ENCODE measurements at places on chromosomes 2 and 18.

DNA sequence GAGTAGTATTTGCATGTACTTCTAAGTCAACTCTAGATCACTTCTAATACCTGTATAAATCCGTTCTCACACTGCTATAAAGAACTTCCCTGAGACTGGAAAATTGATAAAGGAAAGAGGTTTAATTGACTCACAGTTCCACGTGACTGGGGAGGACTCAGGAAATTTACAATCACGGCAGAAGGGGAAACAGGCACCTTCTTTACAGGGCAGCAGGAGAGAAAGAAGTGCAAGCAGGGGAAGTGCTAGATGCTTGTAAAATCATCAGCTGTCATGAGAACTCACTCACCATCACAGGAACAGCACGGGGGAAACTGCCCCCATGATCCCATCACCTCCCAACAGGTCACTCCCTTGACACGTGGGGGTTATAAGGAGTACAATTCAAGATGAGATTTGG lies 24.0 kb upstream of the SLC35F5 start:
- no peak for DNase-seq

GRCh38 chr2:128499367-128500137 lies 180.9 kb upstream of the HS6ST1 start:
- no peak for DNase-seq

GRCh38 chr2:151638191-151638933 lies 95.9 kb downstream of the NEB start:
- peak; percentile 3 for DNase-seq

GRCh38 chr2:14608245-14608644 lies 24.3 kb upstream of the LRATD1 start:
- no peak for DNase-seq

- no peak for DNase-seq
These were observed 7.8 kb upstream of the CCDC141 start for GRCh38 chr2:179057737-179058136.

DNA sequence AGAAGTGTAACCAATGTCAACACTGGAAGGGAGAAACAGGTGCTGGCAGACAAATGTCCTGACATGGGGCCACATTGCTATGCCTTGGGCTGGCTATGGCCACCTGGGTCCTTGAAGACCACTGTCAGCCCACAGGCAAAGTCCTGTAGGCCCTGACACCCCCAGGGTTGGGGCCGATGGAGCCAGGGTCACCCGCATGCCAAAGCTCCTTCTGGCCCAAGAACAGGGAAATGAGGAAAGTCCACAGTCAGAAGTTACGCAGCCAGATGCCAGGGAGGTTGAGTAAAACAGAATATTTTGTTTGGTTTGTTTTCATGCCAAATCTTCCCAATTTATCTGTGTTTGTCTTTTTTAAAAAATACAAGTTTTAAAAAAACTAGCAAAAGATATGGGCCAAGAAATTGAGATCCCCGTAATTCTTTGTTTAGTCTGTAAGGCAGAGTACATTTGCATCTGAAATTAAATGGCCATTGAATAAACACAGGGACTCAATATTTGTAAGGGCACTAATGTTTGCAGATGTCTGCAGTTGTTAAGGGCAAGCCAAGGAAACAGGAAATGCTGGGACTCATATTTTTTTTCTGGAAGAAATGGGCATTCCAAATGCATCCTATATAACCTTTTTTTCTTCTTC lies 186.4 kb downstream of the FAM210A start:
- DNase-seq: no peak

DNA sequence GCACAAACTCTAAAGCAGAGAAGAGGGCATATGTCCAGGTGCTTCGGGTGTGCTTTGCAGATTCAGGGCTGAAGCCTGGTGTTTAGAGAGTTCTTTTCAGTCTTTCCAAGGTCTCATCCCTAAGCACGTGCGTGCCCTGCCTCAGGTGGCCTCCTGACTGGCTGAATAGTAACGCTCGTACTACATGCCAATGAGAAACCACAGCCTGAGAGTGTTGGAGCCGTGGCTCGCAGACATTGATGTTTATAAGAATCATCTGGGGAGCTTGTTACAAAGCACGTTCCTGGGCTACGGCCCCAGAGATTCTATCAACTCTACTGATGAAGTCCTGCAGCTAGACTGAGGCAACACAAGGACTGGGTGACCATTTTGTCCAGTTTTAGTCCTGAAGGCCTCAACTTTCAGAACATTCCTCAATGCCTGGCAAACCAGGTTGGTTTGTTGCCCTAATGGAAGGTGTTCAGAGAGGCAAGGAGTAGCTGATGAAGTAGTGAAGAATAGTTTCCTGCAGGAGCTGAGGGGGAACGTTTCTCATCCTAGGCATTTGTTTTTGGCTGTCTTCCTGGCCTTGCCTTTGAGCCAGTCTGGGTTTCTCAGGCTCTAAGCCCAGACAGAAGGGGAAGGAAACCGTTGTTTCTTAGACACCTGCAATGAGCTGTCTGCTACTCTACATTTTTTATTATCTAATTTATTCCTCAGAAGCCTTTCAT lies 31.5 kb upstream of the HAAO start:
- no peak for DNase-seq

DNA sequence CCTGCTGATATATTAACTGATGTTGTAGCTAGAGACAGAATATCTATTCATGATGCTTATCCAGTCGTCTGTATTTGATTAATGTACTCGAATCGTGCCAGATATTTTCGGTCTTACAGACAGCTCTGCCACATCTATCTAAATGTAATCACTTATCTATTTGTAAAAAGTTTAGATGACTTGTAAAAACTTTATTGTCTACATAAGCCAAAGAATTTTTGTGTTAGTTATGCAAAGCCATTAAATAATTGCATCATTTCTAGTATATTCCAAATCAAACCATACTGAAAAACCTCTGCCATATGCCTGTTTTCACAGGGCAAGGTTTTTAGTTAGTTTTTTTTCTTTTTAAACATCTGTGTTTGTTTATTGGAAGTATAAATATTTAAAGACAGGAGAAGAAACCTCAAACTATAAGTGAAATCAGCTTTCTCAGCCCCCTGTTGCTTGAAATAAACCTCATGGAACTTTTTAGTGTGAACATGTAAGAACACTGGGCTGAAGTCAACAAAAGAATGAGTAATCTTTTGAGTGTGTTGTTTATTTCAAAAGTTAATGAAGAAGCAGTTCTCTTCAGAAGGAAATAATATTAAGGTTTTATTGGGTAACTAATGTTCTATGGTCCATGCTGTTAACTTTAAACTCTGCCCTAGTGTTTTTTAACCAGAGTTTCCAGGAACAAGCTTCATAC lies 657.6 kb upstream of the SYT4 start:
- DNase-seq: no peak

GRCh38 chr2:207184348-207184747 lies 18.6 kb upstream of the KLF7 start:
- DNase-seq: no peak

DNA sequence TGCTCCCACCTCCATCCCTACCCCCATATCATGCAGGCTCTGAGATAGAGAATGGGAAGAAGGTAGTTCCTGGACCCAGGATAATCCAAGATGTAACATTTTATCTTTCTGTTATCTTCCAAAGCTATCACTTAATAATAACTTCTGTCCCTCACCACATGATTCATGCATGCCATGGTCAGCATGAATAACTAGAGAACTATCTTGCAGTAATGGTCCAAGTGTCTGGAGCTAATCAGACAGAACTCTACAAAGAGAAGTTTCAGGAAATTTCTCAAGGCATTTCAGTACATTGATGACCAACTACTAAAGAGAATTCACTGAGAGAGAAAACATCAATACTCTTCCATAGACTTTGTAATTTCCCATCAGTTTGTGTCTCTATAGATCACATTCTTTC lies 1469.7 kb upstream of the PIK3C3 start:
- no peak for DNase-seq

DNA sequence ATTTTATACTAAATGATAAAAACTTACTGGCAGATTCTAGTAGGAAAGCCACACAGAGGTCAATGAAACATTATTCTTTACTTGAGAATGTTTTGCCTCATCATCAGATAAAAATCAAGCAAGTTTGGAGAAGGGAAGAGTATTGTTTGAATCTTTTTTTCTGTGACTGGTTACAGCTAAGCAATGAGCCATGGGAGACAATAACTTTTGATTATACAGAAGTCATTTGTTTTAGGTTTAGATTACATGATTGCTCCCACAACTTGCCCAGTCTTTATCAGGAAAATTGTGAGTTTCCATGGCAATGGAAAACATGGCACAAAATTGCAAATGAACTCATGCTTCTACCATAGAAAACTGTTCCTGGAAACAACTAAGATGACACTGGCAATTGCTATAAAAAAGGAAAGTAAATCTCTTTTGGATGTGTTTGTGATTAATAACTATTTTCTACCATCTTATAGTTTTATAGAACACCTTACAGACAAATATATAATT lies 476.8 kb downstream of the MBD2 start:
- DNase-seq: no peak

DNA sequence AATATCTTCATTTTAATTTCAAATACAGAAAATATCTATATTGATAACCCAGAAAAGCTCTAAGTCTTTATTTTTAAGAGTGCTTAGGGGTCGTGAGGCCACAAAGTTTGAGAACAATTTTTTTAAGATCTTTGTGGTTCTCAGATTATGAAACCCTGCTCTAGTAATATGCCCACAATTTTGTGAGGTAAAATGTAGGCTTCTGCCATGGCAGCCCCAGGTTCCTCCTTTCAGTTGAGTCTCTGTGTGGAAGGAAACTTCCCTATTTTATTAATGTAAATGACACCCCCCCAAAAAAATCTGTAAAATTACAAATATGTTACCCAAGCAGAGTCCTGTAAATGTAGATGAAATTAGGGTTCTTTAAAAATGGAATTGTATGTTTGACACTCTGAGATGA lies 600.5 kb downstream of the SATB2 start:
- no peak for DNase-seq

DNA sequence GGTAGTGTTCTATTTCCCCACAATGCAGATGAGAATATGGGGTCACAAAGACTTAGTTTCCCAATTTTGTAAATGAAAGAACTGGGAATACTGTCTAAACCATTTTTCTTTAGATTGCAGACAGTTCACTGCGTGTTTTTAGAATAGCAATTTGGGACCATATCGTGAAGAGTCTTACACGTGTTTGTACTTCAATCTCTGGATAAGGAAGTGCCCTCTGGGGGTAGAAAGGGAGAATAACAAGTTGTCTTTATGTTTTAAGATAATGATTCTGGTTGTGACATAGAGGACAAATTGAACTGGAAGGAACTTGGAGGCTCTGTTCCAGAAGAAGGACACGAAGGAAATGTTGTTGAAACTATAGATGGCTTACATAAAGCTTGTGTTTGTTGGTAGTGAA lies 457.7 kb downstream of the CBLN2 start:
- peak; percentile 44 for DNase-seq

DNA sequence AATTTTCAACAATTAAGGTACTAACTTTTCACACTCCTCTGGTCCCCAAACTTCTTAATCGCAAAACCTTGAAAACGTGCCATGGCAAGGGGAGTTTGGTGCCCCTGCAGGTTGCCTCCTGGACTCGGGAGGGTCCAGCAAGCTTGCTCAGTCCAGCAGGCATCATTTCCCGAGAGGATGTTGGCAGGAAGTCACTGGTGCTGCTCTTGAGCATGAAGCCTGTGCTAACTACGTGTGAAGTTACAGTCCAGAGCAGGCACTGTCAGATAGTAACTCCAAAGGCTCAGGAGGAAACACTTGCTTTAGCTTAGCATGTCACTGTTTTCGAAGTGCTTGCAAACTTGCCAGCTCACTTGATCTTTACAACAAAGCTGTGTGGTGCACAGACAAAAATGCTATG lies 215.4 kb downstream of the MYCN start:
- DNase-seq: no peak

DNA sequence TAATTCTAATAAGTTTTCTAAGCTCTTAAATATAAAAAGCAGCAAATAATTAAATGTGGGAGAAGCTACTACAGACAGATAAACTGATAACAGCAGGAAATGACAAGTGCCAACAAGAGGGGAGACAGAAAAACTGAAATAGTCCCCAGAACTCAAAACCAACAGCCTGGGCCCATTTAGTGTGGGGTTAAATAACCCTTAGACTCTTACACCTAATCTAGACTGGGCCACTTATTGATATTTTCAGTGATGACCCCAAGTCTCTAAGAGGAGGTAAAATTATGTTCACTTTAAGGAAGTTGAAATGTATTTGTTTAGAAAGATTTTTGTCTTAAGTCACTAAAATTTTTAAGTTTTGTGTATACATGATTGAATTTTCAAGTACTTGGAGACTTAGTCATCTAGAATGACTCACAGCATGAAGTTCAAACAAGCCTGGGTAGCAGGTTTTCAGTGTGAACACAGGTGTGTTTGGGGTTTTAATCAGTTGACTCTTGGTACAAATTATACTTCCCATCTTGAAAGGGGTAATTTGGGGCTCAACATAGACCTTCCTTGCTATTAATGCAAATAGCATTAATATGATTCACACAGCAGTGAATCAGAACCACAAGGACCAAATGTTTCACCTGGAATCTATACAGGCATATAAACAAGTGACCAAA lies 54.9 kb upstream of the MYO3B start:
- DNase-seq: no peak

DNA sequence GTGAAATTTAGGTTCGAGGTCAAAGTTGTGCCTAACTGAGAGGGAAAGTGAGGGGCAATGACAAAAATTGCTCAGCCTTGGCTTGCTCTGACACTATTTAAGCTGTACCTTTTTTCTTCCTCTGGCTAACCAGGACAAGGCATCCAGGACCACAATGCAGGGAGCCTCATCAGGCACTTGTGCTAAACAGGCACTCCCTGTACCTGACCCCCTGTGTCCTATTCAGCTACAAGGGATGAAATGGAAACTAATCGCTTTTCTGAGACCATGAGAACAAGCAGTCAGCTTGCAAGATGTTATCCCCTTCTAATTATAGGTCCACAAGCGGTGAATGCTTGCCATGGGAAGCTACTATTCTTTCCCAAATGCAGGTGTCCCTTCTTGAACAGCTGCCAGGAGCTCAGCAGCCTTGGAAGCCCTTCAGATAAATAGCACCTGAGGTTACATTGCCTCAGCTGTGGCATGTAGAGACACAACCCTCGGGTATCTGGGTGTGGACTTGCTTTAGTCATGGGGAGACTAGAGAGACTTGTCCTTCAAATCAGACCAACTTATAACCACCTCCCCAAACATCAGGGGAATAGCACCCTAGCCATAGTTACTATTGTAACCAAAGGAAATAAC lies 19.1 kb upstream of the ITGA6 start:
- DNase-seq: no peak

DNA sequence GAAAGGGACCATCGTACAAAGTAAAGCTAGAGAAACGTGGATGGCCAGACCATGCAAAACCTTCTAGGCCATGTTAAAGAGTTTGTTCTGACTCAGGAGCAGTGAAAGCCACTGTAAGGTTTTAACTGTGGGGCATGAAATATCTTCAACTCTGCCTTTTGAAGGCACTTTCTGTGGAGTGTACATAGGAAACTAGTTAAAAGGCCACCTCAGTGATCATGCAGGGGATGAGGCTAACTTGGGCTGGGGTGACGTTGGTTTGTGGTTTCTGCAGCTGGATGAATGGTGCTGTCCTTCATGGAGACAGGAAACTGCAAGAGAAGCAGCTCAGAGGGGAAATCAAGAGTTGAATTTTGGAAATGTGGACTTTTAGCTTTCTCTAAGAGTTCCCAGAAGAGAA lies 190.7 kb downstream of the CDCA7 start:
- DNase-seq: peak; percentile 53

Data from Jurkat, Clone E6-1 (cell line).